ENCODE measurements at places on chromosomes 7 and 10.

DNA sequence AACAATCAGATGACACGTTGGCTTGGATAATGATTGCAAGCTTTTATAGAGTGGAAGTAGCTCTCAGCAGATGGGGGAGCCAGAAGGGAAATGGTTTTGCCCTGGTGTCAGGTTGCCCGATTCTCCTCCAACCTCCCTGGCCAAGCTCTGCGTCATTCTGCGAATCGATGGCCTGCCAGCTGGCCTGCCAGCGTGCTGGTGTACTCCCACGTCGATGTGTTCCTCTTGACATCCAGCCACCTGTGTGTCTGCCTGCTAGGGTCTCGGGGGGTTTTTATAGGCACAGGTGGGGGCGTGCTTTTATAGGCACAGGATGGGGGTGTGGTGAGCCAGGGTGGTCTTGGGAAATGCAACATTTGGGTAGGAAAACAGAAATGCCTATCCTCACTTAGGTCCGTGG, 4.6 kb downstream of the NET1 start:
- no peak for DNase-seq

- DNase-seq: no peak
Measured at GRCh38 chr10:1633783-1634182, 103.5 kb downstream of the ADARB2 start.

- DNase-seq: peak; percentile 29
Measured at GRCh38 chr7:82362129-82362706, 81.4 kb downstream of the CACNA2D1 start.

GRCh38 chr7:22214000-22214399, 143.0 kb downstream of the RAPGEF5 start:
- DNase-seq: no peak

DNA sequence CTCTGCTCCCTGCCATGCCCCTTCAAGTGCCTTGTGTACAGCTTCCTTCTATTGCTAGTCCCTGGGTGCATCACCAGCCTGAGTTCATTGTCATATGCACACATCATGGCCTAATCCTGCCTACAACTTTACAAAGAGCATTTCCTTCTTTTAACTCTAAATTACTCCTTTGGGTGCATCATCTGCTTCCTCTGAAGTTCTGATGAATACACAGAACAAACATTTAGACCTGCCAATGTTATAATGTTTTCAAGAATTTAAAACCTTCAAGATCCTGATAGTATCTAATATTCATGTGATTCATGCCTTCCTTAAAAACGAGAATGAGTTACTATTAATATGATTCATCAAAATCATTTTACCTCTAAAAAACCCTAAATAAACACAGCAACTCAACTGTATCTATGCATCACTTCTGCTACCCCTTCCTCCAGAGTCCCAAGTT, 357.1 kb downstream of the MAGI2 start:
- no peak for DNase-seq

DNA sequence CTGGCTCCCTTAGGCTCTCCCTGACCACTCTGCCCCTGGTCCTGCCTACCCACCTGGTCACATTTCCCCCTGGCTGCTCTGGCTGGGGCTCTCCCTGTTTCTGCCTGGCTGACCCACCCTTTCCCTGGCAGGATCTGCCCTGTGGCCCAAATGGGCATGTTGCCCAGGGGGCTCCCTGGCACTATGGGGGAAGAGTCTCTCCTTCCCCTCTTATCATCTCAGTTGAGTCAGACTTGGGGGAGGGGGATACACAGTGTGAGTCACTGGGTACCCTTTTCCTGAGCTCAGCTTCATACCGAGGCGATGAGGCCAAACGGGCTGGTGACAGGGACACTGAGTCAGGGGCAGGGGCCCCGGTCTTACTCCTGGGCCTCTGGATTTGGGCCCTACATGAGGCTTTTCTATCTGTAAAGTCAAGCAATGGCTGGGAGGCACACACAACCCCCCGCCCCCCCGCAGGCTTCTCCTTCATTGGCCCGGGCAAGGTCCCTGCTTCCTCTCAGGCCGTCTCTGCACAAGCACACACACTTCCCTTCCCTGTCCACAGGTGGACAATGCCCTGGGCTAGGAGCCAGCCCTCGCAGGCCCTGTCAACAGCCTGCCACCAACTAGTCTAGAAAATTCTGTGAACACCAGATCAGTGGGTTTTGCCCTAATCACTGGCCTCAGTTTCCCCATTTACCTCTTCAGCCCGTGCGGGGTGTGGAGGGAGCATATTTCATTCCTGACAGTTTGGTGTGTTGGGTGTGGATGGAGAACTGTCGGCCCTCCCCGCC, 627 bp upstream of the FLNC start:
- DNase-seq: no peak

DNA sequence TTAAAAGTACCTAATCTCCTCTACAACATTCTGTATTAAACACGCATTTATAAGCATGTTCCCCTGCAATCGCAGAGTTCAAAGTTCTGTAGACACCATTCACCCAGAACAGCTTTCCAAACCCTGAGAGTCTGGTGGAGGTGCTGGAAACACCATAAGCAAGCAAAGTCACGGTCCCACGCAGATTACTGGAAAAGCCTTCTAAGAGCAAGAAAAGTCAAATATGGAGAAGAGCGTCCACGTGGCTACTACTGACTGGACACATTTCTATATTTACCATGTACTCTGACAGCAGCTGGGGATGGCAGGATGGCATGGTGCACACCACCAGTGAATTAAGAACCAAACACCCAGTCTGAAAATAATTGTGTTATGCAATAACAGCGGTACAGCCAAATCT, 97.7 kb downstream of the PARD3 start:
- DNase-seq: no peak

GRCh38 chr10:5376450-5376849, 11.7 kb downstream of the UCN3 start:
- no peak for DNase-seq

DNA sequence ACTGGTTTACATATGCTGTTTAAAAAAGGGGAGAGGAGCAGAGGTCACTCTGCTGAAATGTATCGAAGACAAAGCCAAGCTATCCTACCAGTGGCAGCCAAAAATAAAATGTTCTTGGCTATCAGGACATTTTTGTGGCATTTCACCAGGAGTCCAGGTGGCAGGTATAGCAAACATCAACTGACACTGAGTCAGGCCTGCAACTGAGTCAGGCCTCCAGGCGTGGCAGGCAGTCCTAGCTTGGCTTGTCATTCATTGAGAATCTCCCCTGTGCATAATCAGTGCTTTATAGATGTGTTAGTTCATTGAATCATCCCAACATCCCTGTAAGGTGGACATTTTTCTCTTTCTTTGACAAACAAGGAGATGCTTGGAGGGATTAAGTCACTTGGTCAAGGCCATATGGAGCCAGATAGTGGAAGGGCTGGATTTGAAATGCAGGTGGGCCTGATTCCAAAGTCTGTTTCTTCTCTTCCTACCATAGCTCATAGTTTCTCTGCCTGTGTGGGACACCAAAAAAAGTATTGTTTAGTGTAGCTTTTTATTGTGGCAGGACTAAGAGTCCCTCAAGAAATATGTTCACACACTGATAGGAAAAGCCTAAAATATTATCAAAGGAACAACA, 4.3 kb downstream of the DYNC1I1 start:
- no peak for DNase-seq

DNA sequence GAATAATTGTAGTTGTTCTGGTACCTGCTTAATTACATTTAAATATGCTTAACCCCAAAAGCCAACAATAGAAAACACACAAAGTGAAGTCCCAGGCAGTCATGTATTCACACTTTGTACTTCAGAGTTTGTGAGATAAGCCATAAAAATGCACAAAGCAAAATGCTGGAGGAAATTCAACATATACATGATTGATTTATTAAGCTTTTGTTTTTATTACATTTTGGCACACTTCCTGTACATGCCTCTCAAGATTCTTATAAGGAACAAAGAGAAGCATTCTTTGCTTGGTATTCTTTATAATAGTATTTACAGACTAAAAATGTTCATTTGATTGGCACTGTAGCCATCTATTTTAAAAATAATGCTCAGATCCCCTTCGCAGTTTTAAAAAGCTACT, 107.7 kb upstream of the ANK3 start:
- DNase-seq: no peak

DNA sequence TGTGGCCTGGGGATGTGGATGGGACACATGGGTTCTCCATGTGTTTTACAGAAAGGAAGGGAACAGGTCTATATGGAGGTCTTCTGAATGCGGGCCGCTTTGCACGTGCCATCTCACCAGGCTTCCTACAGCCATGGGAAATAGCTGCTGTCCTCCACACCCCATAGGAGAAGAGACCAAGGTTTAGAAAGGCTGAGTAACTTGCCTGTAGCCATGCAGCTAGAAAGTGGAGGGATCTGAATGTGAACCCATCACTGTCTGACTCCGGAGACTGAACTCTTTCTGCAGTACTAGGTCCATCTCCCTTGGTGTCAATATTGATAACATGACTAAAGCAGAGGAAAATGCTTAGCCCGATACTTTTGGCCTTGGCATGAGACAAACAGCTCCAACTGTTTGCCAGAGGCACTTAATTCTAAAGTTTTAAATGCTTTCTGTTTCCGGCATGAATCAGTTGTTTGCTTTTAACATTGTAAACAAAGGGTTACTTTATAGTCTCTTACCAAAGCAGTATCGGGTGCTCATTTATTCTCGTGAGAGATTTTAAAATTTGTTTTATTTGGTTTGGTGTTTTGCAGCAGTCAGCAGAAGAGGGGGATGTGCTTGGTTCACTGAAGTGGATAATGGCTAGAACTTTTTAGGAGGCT, 64.8 kb upstream of the LOXL4 start:
- no peak for DNase-seq

- no peak for DNase-seq
Measured at GRCh38 chr7:131562941-131563340, 6.5 kb upstream of the PODXL start.

DNA sequence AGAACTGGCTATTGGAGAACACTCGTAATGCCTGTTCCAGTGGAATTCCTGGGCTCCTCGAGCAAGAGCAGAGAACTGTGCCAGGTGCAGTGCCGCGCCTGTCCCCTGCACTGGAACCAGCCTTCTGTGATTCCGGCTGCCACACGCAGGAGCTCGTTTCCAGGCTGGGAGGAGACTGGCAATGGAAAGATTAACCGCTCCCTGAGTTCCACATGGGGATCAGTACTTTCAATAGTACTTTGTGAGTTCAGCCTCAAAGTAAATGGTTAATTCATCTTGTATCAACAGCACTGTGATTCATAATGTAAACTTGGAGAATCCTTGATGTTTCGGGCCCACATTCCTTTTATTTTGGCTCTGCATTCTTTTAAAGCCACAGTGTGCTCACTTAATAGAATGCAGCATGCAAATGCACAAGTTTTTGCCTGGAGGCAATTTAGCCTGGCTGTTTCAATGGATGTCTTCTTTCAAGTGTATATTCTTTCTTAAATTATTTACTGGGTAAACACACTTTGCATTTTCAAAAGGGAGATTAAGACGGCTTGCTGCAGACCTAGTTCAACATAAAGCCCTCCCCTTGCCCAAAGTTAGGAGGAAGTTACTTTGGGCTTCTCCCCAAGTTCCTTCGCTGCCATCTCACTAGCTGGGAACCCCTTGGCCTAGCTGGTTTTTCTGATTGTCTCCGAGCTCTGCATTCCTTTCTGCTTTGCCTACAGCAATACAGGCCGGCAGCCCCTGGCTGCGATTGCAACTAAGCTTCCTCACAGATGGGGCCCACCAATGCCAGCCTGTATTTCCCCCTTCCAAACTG, 138.1 kb upstream of the TCF7L2 start:
- DNase-seq: peak; percentile 78

GRCh38 chr10:3740157-3740871, 44.7 kb downstream of the KLF6 start:
- no peak for DNase-seq

DNA sequence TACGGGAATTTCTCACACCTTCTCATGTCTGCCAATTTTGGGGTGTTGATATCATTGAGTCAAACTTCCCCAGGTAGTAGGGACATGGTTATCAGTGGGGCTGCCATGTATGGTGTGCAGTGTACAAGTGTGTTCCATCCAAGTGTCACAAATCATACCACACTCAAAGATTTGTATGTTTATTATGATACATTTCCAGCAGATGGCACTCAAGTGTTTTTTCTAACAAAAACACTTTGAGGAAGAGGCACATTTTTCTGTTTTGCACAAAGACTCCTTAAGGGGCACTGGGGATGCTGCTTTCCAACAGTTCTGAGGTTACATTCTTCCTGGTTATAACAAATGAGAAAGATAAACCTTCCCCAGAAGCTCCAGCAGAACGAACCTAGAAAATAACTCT, 414.5 kb downstream of the REEP3 start:
- DNase-seq: no peak

- no peak for DNase-seq
Measured at GRCh38 chr10:62054830-62055229, 153.3 kb downstream of the ARID5B start.

DNA sequence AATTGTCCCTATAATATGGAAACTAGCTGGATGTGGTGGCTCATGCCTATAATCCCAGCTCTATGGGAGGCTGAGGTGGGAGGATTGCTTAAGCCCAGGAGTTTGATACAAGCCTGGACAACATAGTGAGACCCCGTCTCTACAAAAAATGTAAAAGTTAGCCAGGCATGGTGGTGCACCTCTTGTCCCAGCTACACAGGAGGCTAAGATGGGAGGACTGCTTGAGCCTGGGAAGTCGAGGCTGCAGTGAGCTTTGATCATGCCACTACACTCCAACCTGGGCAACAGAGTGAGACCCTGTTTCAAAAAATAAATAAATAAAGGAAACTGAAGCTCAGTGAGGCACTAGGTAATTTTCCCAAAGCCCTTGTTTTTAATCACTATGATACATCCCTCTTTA, 15.7 kb upstream of the ERLIN1 start:
- DNase-seq: no peak

Data from skeletal muscle cell (primary cell).